ENCODE measurements at places on chromosomes 11 and 22. TPM values are rescaled to one million over a fixed set of nuclear protein-coding genes. Genes with fewer than 3 reads are reported as not detected.

DNA sequence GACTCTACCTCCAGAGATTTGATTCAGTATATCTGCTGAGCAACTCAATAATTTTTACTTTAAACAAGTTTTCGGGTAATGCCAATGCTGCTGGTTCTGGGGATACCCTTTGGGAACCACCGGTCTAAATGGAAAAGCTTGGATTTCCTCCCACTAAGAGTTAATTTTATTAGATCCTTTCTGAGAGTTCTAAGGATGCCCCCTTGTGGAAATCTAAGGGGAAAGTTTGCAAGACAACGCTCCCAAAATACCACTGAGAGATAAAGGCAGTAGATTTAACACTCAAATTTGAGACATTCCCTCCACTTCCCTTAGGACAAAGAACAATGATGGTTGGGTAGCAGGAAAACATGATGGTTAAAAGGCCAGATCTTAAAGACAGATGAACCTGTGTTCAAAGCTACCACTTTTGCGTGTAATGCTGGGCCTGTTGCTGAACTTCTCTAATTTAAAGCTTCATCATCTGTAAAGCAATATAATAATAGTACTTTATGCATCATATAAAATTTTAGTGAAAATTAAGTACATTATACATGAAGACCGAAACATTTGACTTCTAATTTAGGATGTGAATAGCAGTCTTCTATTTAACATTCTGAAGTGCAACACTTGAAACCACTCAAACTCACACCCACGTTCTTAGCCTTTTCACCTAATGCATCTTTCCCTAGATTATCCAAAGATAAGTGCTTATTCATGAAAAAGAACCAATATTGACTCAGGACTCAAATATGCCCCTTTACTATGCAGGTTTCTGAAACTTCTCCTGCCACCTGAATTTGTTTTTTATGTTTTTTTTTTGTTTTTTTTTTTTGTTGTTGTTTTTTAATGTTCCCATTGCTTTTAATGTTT lies 110.1 kb upstream of the LUZP2 start:
- H3K27ac ChIP-seq = no peak overlapping the region
- no peaks in the 10 kb centered on the region for H3K27me3 ChIP-seq

DNA sequence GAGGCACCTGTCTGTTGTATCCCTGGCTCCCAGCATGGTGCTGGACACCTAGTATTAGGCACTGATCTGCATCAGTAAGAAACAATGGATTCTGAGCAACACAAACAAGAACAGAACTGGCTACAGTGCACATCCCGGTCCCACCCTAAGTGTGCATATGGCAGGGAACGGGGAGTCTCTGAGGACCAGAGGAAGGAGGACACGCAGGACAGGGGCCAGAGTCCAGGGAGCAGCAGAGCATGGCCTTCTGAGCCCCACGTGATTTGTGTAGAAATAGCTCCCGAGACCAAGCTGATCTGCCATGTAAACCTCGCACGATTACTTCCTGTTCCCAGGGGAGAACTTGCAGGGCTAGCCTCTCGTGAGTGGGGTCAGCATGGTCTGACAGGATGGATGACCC lies 12.7 kb upstream of the SNX32 start:
- peaks cover 2% of the 10 kb centered on the region for H3K4me1 ChIP-seq
- peaks cover 9% of the 10 kb centered on the region for H3K27me3 ChIP-seq

DNA sequence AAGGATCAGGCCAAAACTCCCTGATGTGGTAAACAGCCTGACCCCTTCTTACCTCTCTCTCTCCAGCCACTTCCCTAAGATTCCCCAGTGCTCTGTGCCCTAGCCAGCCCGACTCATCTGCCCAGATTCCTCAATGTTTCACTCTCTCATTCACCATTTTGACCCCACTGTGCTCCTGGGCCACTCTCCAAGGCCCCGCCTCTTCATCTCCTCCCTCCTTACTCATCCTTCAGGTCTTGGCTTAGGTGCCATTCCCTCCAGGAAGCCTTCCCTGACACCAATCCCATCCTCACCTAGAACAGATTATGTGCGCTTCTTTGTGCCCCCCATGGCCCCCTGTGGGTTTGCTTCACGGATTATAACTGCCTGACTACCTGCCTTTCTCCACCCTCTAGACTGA lies 13.2 kb downstream of the SLC43A3 start:
- no peak overlapping the region for H3K27ac ChIP-seq
- H3K36me3 ChIP-seq = peaks cover 15% of the 10 kb centered on the region
- H3K4me3 ChIP-seq = no peak overlapping the region
- no peaks in the 10 kb centered on the region for H3K4me1 ChIP-seq
- no peak for DNase-seq

GRCh38 chr22:22091400-22091878 lies 108.9 kb upstream of the TOP3B start:
- H3K27me3 ChIP-seq = no peaks in the 10 kb centered on the region
- no peak overlapping the region for H3K27ac ChIP-seq
- no peak overlapping the region for H3K4me3 ChIP-seq
- DNase-seq = no peak

GRCh38 chr11:123301696-123302400 lies 106.8 kb upstream of the CLMP start:
- peak overlapping the region; percentile 25 for H3K27ac ChIP-seq
- H3K4me1 ChIP-seq = peaks cover 34% of the 10 kb centered on the region
- peak; percentile 50 for DNase-seq
- H3K36me3 ChIP-seq = no peaks in the 10 kb centered on the region

DNA sequence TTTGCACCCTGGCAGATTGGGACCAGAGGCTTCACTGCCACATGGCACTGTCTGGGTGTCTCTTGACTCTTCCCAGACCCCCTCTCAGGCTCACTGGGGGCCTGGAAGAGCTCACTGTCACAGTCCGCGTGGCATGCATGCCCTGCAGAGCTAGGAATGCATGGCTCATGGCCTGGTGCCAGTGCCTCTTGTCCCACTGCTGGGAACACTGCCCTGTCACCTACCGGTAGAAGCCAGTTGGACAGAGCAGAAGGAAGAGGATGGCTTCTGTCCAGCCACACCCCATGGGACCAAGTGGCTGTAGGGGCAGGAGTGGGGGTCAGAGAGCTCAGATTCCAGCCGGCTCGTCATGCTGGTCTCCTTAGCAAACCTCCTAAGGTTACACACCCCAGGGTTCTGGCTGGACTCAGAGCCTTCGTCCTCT lies 29.7 kb downstream of the MB start:
- H3K27me3 ChIP-seq = peaks cover 36% of the 10 kb centered on the region
- no peak overlapping the region for H3K27ac ChIP-seq
- H3K36me3 ChIP-seq = no peaks in the 10 kb centered on the region
- H3K4me1 ChIP-seq = no peaks in the 10 kb centered on the region

- no peak overlapping the region for H3K4me3 ChIP-seq
- no peak for DNase-seq
- H3K27ac ChIP-seq = no peak overlapping the region
- peaks cover 22% of the 10 kb centered on the region for H3K36me3 ChIP-seq
- peaks cover 17% of the 10 kb centered on the region for H3K27me3 ChIP-seq
- H3K4me1 ChIP-seq = peaks cover 15% of the 10 kb centered on the region
Measured at GRCh38 chr11:61781585-61781984, 10.8 kb downstream of the TMEM258 start.

DNA sequence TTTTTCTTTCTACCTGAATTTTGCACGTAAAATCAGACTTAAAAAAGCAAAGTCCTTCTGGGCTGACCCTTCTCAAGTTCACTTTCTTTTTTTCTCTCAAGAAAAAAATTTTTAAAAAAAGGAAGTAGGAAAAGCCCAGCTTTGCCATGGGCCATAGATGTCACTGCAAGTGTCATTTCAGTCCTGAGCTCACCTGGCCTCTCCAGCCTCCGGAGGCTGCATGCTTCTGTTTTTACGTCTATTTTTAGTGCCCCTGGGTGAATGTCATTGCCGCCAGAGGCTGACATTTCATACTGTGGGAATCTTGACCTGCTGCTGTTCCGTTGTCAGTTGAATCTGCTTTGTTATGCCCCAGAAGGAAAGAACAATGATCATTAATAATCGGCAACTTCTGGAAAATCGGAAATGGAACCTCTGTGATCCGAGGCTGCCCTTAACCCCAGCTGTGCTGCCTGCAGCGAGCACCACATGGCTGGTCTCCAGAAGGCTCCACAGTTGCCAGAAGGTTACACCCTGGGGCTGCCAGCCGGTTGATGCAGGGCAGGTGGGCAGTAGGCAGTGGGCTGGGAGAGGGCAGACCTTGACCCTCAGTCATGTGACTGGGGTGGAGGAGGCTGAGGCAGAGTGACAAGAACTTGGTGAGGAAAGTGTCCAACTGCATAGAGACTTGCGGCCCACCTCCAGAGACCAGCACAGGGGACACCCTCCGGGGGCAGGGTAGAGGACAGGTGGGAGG lies 16.7 kb upstream of the MYEOV start:
- no peak for DNase-seq
- no peaks in the 10 kb centered on the region for H3K4me1 ChIP-seq
- no peaks in the 10 kb centered on the region for H3K36me3 ChIP-seq
- H3K27me3 ChIP-seq = no peaks in the 10 kb centered on the region
- no peak overlapping the region for H3K4me3 ChIP-seq
- H3K27ac ChIP-seq = no peak overlapping the region

DNA sequence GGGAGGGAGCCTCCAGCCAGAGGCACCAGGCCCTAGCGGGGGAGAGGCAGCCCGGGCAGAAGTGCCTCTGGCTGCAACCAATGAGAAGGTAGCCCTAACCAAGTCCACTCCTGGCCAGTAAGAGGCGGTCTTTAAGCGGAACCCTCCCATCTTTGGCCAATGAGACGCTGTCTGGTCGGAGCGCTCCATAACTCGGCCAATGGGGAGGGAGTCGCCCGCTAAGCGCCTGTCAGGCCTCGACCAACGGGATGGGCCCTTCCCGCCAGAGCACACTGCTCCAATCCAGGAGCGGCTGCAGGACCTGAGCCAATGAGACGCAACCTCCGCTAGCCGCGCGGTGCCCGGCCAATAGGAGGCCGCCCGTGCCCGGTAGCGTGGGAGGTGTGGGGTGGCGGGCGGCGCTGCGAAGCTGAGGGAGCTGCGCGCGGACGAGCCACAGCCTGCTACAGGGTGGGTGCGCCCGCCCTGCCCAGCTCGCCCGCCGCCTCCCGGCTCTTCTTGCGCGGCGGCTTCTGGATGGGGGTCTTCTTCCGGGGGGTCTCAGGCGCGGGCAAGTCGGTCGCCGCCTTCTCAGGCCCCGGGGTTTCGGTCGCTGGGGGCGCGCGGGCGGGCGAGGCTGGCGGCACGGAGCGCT lies 12.6 kb downstream of the SCARF2 start:
- peaks cover 60% of the 10 kb centered on the region for H3K27me3 ChIP-seq
- no peak overlapping the region for H3K4me3 ChIP-seq
- no peak overlapping the region for H3K27ac ChIP-seq
- no peak for DNase-seq

DNA sequence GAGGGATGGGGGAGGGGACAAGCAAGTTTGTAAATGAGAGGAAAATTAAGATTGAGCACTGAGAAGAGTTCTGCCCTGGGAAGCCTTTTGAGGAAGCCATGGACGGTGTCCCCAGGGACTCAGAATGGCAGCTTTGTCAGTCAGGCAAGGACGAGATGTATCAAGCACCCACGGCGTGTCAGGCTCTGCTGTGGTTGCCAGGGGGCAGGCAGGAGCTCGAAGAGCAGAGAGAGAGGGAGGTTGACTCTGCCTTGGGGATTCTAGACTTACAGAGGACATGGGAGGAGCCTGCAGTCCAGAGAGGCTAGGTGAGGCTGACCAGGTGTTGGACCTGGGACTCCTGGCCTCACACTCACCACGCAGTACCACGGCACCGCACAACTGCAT lies 29.1 kb upstream of the SYT7 start:
- H3K27me3 ChIP-seq = no peaks in the 10 kb centered on the region
- no peaks in the 10 kb centered on the region for H3K36me3 ChIP-seq

- no peaks in the 10 kb centered on the region for H3K4me1 ChIP-seq
- no peak overlapping the region for H3K27ac ChIP-seq
- no peak overlapping the region for H3K4me3 ChIP-seq
- no peak for DNase-seq
Measured at GRCh38 chr11:68581439-68581838, 102.9 kb upstream of the GAL start.

- H3K4me3 ChIP-seq = no peak overlapping the region
- no peaks in the 10 kb centered on the region for H3K4me1 ChIP-seq
Measured at GRCh38 chr11:33479231-33479630, 221.4 kb downstream of the C11orf91 start.

DNA sequence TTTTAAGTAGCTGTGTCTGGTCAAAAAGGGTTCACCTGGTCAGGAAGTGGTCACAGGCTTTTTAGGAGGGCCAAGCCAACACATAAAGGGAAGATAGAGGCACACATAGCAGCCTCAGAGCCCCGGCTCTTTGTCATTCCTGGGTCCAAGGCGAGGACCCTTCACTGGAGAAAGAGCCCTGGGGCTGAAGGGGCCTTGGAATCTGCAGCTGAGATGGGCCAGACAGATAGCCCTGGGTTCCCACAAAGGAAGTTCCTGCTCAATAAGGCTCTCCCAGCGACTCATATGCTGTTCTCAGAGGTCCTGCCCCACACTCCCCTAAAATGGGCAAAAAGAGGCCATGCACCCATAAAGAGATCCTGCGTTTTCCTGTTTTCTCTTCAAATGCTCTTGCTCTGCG lies 77.7 kb downstream of the LINC01488 start:
- H3K4me3 ChIP-seq = no peak overlapping the region
- peaks cover 26% of the 10 kb centered on the region for H3K4me1 ChIP-seq
- DNase-seq = no peak
- H3K27ac ChIP-seq = no peak overlapping the region
- no peaks in the 10 kb centered on the region for H3K36me3 ChIP-seq

GRCh38 chr22:24772493-24773220 lies 1.9 kb downstream of the PIWIL3 start:
- no peak overlapping the region for H3K4me3 ChIP-seq
- H3K4me1 ChIP-seq = no peaks in the 10 kb centered on the region

DNA sequence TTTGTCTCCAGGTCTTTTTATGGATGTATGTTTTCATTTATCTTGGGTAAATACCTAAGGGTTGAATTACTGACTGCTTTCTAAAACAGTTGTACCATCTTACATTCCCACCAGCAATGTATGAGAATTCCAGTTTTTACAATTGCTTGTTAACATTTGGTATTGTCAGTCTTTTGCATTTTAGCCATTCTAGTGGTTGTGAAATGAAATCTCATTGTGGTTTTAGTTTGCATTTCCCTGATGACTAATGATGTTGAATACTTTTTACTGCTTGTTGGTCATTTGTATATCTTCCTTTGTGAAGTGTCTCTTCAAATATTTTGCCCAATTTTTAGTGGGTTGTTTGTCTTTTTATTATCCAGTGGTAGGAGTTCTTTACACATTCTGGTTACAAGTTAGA lies 92.8 kb downstream of the ARFGAP2 start:
- H3K27me3 ChIP-seq = no peaks in the 10 kb centered on the region
- no peak for DNase-seq
- H3K4me3 ChIP-seq = no peak overlapping the region

- H3K27ac ChIP-seq = no peak overlapping the region
- no peaks in the 10 kb centered on the region for H3K27me3 ChIP-seq
- H3K4me1 ChIP-seq = no peaks in the 10 kb centered on the region
- no peaks in the 10 kb centered on the region for H3K36me3 ChIP-seq
- DNase-seq = no peak
- H3K4me3 ChIP-seq = no peak overlapping the region
Measured at GRCh38 chr11:92458486-92458885, 233.9 kb downstream of the FAT3 start.

- H3K36me3 ChIP-seq = no peaks in the 10 kb centered on the region
- no peak overlapping the region for H3K27ac ChIP-seq
- H3K4me3 ChIP-seq = no peak overlapping the region
- H3K4me1 ChIP-seq = no peaks in the 10 kb centered on the region
Measured at GRCh38 chr11:121159741-121160140, 58.7 kb downstream of the TECTA start.

The MS4A6E gene
- total RNA-seq = not detected

The OR52H1 gene
- total RNA-seq = not detected

The SEPTIN3 gene
- total RNA-seq = 0.30 TPM

The TMEM25 gene
- total RNA-seq = 25.3 TPM

The OR2AT4 gene
- total RNA-seq = not detected

The OR5AN1 gene
- not detected for total RNA-seq
